Body of pancreas (tissue), 4 donors: ENCODE measurements at places on chromosomes 1 and 21. TPM values are rescaled to one million over a fixed set of nuclear protein-coding genes. Genes with fewer than 3 reads are reported as not detected.
A peak's percentile ranks its signal among the peaks of the same experiment; 100 is the strongest.

Gene LCE1C
- not detected for total RNA-seq

Gene DCDC2B
- total RNA-seq: not detected

GRCh38 chr1:155850345-155850744, 6.7 kb downstream of the GON4L start:
- DNase-seq: no peak

- DNase-seq: no peak
Observed at GRCh38 chr1:39596163-39596562, 19.6 kb upstream of the PABPC4 start.

GRCh38 chr1:50812346-50812745, 147.7 kb downstream of the FAF1 start:
- DNase-seq: no peak

- DNase-seq: no peak
Observed at GRCh38 chr1:18734001-18734400, 103.4 kb downstream of the PAX7 start.

DNA sequence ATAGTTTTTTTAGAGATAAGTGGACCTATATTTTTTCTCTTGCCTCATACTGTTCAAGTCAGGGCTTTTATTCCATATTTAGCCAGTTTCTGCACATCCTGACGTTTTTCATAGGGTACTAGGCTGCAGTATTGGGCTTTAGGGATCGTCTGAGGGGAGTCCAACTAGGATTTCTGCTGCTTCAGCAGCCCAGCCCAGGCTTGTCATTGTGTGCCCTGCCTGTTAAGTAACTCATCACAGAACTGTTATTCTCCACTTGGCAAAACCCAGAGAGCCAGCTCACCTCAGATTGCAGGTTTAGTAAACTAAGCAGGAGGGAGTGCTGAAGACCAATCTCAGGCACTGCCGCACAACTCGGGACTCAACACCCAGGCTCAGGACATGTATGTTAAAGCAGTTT, 2.8 kb downstream of the GALNT2 start:
- peak; percentile 62 for DNase-seq

DNA sequence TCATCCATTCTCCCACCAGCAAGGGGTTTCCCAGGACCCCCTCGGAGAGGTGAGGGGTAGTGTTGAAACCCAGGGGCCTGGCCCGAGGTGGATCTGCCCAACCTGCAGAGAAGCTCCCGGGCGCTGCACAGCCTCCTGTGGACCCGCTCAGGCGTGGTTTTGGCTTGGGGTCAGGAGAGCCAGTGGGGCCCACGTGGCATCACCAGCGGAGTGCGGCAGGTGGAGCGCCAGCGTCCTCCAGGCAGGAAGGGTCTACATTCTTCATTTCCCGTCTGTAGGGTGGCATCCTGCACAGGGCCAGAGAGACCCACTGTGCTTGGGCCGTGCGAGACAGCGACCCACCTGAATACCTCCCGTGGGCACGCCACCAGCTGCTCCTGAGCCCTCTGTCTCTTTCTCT, 135.2 kb downstream of the NPHP4 start:
- no peak for DNase-seq

- no peak for DNase-seq
Observed at GRCh38 chr1:225657462-225657989, 4.6 kb upstream of the ENAH start.

GRCh38 chr1:42128499-42128898, 24.7 kb upstream of the GUCA2B start:
- DNase-seq: no peak
